Stimulated activated effector memory CD8-positive, alpha-beta T cell treated with anti-CD3 and anti-CD28 coated beads, Interleukin-12 subunit alpha, Interleukin-12 subunit beta, amount 100 ng/mL, for 72 hours (primary cell): ENCODE measurements at places on chromosomes 11 and 22.
A peak's percentile ranks its signal among the peaks of the same experiment; 100 is the strongest.

GRCh38 chr22:38068641-38069371 is 11.6 kb downstream of the PICK1 start:
- no peak for DNase-seq

DNA sequence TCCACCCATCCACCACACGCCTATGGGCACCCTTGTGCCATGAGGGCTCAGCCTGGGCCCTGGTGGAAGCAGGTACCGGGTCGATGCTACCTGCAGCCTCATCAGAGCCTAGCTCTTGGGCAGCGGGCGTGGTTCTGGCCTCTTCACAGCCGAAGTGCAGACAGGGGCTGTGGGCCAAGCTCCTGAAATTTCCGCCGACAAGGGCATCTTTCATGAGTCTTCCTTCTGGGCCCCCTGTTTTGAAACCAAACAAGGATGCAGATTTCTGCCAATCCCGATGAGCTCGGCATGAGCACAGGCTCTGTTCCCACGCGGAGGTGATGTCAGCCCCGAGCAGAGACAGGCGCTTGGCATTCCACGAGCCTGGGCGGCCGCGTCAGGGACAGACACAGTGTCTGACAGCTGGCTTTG is 22.6 kb upstream of the MGAT3 start:
- no peak for DNase-seq

- no peak for DNase-seq
Measured at GRCh38 chr11:61110255-61111049, 8.2 kb downstream of the CD5 start.

DNA sequence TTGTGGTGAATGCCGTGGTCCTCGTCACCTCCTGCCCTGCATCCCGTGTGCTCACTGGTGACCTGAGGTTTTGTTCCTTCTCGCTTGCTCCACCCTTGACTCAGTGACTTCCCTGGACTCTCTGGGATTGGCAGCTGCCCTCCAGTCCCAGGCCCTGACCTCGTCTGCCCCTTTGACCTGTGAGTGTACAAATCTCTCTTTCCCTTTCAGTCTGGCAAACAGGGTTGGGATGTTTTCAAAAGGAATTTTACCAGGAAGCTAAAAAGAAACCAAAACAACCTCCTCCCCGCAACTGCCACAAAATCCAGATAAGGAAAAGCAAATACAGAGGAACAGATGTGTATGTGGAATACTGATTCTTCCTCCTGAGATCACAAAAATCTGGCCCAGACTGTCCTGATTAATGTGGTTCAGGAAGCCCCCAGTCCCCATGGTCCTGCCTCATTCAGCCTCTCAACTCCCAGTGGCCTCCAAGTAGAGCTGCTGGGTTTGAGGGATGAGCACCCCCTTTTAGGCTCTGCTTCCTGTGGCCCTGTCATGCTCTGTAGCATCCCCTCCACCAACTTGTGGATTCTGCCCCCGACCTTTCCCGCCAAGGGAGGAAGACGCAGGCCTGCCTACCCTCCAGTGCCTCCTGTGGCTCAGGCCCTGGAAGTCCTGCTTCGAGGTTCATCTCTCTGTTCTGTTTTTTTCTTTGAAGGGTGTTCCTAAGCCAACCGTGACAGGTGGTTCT is 15.2 kb downstream of the ROBO4 start:
- DNase-seq, result no peak

DNA sequence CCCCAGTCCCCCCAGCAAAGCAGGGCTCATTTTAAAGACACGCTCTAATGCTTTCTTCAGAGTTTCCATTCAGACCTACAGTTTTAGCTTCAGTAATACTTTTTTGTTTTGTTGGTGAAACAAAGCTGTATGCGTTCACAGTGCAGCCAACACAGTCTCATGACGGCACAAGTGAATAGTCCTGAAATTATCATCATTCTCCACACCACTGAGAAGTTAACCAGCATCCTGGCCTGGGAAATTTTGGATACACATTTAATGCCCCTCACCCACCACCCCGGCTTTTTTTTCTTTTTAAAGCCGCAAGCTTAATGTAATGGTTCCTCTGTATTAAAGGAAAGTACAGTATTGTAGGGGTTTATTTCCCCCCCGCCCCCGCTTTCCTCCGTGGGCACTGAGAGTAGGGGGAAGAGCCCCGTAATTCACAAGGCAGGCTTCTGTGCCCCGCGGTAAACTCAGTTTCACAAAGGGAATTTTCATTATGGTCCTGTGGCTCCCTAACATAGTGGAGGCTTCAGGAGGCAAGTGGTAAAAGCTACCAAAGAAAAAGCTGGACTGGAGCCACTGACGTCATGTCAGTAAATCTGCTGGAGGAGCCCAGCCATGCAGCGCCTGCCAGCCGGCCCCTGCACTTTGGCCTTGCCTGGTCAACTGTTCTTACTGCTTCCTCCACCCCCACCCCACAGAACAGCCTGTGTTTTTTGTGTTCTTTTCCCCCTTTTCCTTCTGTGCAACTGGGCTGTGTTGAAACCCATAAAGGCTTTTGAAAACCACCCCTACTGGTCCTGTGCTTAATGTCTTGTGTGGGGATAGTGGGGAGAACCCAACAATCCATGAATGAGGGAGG is 18.2 kb downstream of the TEAD1 start:
- no peak for DNase-seq

DNA sequence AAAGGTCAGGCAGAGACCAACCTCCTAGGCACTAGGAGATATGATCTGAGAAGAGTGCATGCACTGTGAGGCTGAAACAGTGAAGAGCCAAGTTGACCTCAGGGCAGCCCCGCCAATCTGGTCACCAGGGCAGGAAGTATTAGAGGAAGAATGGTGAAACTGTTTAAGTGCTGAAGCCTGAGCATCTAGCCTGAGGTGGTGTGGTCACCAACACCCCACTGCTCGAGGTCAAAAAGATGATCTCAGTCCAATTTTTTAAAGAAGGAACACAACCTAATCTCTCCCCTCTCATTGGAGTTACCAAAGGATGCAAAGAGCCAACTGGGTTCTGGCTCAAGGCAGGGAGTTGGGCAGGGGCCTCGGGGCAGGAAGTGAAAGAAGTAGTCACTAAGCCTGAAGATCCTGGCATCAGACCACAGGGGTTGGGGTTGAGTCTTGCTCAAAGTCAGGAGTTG is 4.0 kb downstream of the APBB1 start:
- no peak for DNase-seq

DNA sequence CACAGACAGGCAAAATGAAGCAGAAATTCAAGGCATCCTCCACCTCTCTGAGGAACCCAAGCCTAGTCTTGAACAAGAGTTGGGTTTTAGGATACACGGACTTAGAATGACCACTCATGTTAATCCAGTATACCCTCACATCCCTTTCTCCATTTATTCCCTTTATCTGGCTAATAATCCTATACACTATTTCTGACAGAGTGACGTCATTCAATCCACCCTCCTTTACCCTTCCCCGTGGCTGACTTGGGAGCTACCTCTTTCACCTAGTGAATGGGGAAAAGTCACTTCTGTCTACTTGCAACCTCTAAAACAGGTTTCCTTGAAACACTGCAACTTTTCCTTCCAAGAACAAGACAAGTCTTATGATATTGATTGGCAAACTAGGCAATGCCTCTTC is 52.8 kb upstream of the PARVA start:
- no peak for DNase-seq

DNA sequence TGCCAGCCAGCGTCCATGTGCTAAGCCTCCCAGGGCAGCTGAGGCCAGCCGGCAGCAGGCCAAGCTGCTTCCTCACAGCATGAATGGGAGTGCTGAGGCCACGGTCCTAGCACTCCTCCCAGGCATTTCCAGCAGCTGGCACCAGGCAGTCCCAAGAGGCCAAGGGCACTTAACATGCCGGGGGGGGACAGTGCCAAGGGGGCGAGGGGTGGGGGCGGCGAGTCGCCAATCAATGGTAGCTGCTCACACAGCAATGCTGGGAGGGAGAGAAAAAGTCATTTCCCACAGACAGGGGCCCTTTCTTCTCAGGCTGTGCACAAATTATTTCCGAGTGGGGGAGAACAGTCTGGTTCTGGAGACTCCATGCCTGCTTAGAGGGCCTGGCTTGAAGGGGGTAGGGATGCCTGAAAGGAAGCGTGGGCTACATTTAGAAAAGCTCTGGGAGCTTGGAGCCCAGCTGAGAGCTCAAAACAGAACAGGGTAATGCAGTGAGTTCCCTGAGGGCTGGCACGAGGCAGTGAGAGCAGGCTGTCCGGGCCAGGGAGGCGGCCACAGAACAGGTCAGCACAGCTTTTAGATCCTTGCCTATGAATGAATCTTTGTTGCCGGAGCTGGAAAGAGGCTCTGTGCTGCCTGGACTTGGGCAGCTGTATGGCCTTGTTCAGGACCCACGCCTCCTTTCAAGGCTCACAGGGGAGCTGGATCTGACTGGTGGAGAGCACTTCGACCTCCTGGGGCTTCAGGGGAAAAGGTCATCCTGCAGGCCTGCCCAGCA is 14.4 kb upstream of the TBC1D10A start:
- DNase-seq, result no peak

DNA sequence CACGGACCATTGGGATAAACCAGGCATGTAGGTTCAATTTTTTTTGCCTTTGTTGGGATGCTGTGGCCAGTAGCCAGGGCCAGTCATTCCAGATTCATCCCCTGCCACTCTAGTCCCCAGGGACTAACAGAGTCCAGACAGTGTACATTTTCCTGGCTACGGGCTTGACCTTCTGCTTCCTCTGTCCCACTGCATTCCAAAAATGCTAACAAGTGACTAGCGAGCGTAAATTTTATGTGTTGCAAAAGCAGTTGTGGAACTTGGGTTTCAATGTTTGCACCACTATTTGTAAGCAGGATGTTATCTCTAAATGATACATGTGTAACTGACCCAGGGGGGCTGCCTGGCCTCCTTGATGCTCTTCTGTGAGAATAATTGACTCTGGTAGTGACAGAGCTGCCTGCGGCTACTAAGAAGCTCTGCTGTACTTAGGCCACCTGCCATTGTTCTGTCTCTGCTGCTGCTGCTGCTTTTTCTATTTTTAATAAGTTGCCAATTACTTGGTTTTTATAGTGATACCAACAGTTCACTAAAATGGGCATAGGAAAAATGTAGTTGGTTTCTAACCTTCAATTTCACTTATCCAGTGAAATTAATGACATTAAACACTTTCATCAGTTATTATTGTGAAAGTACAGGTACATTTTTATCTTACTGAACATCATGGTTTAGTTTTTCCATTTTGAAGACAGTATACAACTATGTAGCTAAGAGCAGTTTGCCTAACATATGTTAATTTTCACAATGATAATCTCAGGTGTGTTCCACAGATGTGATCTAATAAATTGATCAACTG is 26.8 kb downstream of the TNRC6B start:
- DNase-seq, result no peak

GRCh38 chr22:20156611-20157429 is 6.0 kb upstream of the CCDC188 start:
- DNase-seq, result peak; percentile 96

GRCh38 chr22:46969961-46970360 is 207.5 kb downstream of the TBC1D22A start:
- no peak for DNase-seq

- no peak for DNase-seq
Measured at GRCh38 chr11:133999355-133999754, 42.6 kb upstream of the IGSF9B start.

DNA sequence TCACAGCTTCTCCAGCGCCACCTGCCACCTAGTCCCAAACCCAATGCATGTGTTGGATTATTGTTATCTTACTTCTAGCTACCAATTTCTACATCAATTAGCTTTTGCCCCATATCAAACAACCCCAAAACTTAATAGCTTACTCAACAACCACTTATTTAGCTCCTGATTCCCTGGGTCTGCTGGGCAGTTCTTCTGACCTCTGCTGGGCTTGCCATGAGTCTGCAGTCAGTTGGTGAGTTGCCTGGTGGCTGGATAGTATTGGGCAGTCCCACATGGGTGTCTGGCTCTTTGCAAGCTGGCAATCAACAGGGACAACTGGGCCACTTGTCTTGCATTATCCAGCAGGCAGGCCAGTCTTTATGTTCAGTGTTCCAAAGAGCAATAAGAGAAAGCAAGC is 13.6 kb upstream of the MS4A15 start:
- DNase-seq, result no peak

- no peak for DNase-seq
Measured at GRCh38 chr22:35961480-35962295, 66.9 kb downstream of the RBFOX2 start.
